ENCODE measurements at places on chromosomes 2 and 18.

- no peak for DNase-seq
Measured at GRCh38 chr2:97267411-97268074, 154.6 kb downstream of the ANKRD36 start.

GRCh38 chr18:30446605-30447004 is 595.9 kb downstream of the DSC3 start:
- no peak for DNase-seq

- no peak for DNase-seq
Measured at GRCh38 chr18:2855560-2856350, 8.9 kb downstream of the EMILIN2 start.

- DNase-seq: no peak
Measured at GRCh38 chr2:9250091-9250490, 43.5 kb downstream of the ASAP2 start.

GRCh38 chr2:111122631-111123421 is 2.1 kb downstream of the BCL2L11 start:
- DNase-seq: no peak

GRCh38 chr2:155310589-155310988 is 612.1 kb downstream of the KCNJ3 start:
- no peak for DNase-seq

GRCh38 chr2:223563462-223563861 is 38.7 kb downstream of the SCG2 start:
- DNase-seq: no peak

DNA sequence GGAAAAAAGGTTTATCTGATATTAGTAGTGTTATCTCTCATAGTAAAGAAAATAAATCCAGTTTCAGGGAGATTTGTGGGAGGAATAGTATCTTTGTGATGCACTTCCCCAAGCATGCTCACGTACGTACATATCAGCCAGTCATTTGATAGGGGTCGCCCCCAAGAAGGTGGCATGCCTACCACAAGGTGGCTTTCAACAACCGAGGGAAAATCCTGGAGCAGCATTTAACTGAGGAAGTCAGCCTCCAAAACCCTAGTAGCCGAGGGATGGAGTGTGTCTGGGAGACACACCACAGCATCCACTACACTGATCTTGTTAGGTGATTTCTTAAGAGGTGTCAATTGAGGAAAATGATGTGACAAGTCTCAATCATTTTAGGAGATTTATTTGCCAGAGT is 623.9 kb downstream of the NYAP2 start:
- DNase-seq: no peak

DNA sequence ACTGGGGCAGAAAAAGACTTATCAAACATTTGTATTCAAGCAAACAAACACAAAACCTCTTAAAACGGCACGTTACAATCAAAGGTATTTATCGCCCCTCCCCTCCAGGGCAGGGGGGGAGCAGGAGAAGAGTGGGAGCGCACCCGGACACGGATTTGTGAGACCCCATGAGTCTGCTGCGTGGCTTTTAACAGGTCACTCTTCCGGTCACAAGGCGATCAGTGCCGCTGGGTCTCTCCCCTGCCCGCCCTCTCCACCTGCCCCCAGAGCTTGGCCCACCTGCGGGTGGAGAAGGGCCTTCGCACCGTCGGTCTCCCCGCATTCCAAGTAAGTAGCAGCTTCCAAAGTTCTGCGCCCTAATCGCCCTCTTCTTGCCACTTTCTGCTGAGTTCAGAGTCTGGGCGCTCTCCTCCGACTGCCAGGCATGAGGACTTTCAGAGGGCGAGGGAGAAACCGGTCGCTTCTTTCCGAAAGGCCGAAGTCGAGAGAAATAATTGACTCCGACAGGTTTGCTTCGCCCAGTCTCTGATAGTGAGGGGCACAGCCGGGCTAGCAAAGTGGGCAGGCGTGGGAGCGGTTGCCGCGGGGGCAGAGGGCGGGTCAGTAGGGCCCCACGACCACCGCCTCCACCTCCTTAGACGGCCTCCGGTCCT is 800 bp downstream of the RPRM start:
- DNase-seq: no peak
